ENCODE measurements at places on chromosomes 12 and 14.

GRCh38 chr14:22433069-22433468, 156.0 kb downstream of the DAD1 start:
- no peak for DNase-seq

DNA sequence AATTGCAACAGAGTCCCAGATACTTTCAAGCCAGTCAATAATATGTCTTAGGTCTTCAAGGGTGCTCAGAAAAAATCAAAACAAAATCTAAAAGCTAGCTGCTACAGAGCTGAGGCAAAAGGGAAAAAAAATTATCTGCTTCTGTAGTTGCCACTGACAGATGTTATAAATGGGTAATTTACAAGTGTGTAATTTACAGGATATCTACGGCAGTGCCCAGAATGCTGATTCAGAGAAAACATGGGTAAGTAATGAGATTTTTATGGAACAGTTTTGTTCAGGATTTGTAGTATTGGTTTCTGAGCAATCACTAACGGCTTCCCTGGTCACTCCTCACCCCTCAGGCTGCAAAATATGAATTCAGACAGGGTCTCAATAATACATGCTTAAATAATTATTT, 234.1 kb downstream of the GALC start:
- DNase-seq, result no peak

GRCh38 chr14:65222440-65222858, 120.1 kb upstream of the MAX start:
- peak; percentile 57 for DNase-seq

- DNase-seq, result peak; percentile 74
Observed at GRCh38 chr12:100566887-100567637, 6.4 kb upstream of the GAS2L3 start.

GRCh38 chr14:75886636-75887348, 95.0 kb downstream of the TGFB3 start:
- DNase-seq, result peak; percentile 23

GRCh38 chr12:87136330-87136976, 880.3 kb upstream of the MGAT4C start:
- no peak for DNase-seq

- DNase-seq, result no peak
Observed at GRCh38 chr14:24204163-24205146, 1.0 kb upstream of the TSSK4 start.

DNA sequence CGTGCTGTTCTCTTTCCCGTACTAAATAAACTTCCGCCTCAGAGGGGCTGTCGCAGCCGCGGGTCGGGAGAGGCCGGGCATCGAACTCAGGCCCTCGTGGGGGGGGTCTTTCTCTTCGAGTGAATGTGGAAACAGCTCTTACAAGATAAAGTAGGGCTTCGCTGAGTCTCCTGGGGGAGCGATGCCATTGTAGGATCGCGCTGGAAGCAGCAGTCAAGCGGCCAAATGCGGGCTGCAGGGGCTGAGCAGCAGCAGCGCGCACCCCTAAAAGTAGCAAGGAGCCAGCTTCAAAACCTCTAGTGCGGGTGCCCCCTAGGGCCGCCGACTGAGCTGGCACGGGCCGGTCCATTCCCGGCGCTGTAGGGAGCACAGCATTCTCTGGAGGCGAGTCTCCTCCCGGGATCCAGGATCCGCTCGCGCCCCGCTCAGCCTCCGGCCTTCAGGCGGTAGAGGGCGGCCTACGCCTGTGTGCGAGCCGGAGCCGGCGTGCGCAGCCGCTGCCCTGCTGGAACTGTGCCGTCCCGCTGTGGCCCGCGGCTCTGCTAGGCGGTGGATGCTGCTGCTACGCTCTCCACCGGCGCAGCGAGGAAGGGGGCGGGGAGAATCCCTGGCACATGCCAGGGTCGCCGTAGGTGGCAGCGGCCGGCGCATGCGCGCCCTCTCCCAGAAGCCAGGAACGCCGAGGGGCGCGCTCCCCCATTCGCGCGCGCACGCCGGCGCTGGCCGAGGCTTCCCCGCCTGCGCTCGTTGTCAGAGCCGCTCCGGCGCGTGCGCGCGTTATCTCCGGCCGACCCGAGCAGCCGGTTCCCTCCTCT, at the start of gene FUT8:
FUT8 (plus strand) TSS at position 699 of the 815 bp plus-strand sequence. CDS start 148,834 bp downstream, outside the sequence.
- DNase-seq, result peak; percentile 100

GRCh38 chr14:101229666-101230065, 326.1 kb upstream of the RTL1 start:
- DNase-seq, result no peak

DNA sequence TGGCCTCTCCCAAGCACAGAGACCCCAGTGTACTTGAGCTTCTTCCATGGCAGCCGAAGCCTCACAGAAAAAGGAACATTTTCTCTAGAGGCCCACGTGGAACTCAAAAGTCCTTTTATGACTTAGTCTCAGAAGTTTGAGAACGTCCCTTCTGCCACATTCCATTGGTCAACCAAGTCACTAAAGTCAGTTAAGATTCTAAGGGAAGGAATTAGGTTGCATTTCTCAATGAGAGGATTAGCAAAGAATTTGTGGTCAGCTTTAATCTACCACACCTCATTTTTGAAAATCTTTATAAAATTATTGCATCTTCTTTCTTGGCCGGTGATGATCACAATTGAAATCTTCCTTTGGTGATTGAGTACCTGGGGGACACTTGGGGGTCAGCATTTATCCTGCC, 279.9 kb upstream of the TBX3 start:
- no peak for DNase-seq

DNA sequence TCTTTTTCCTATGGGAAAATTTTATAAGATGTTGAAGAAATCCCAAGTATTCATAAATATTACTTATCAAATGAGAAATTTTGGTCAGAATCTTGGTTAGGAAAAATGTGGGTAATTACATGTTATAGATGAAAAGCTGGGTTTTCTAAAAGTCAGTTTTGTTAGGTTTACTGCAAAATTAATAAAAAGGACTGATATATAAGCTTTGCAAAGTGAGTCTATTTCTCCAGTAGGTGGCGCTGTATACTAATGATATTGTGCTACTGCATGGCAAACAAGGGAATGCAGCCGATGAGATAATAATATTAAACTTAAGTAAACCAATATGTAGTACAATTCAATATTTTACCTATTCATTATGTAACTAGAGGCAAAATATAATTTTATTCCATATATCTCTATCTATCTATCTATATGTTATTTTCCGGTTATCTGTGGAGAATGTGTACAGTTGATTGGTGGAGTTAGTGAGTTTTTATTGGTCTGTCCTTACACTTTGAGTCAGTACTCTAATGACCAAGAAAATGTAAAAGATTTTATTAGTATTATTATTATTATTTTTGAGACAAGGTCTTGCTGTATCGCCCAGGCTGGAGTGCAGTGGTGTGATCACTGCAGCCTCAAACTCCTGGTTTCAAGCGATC, 32.9 kb downstream of the MIPOL1 start:
- peak; percentile 32 for DNase-seq

DNA sequence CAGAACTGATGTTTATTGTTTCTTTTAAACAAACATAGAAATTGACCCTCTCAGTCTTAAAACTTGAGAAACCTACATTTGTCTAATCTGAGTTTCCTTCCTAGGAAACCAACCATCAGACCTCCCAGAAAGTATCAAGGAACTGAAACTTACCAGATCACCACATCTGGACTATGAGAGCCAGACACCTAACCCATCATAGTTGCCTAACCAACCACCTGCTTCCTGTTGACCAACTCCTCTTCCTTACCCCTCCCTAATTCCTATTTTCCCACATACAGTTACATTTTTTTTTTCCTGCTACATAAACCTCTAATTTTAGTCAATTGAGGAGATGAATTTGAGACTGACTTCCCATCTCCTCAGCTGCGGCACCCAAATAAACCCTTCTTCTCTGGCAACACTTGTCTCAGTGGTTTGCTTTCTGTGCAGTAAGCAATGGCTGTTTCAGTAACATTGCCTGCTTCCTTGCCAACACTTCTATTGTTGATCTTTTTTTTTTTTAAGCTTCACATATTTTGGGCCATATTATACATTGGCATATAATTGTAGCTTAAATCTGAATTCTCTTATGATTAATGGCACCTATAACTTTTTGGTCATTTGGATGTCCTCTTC, 34.3 kb downstream of the KLRD1 start:
- DNase-seq, result no peak
